ENCODE measurements at places on chromosomes 7 and 10. TPM values are rescaled to one million over a fixed set of nuclear protein-coding genes. Genes with fewer than 3 reads are reported as not detected.
A peak's percentile ranks its signal among the peaks of the same experiment; 100 is the strongest.

DNA sequence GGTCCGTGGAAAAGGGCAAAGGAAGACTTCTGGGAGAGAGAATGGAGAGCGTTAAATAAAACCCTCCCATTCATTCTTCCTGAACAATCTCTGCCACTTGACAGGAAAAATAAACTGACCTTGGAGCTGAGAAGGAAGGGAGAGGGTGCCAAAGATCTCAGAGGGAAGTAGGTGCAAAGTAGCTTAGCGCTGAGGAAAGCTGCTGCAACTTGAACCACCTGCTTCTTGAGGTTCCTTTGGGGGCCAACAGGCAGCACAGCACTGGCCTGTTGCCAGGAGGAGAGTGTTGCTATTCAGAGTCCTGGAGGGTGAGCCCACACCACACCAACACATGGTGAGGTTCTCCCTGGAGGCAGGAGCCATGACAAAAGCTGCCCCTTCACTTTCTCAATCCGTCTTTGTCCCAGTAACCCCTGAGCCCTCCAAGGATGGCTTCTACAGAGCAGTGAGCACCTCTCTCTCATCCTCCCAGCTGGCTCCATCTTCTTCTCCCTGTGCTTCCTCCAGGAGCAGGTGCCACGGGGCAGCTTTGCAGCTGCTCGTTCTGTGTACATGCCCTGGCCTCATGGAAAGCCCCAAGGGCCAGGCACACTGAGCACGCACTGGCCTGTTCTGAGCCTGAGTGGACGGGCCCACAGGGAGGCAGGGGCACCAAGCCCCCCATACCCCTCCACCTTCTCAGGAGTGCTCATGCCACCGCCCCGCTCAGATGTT lies 101.3 kb downstream of the STRA8 start:
- no peak for DNase-seq

AGMO gene
- total RNA-seq = 1.2 TPM

- DNase-seq = no peak
Observed at GRCh38 chr10:65377687-65378086, 1548.1 kb upstream of the LRRTM3 start.

- no peak for DNase-seq
Observed at GRCh38 chr7:25031432-25031831, 51.5 kb upstream of the OSBPL3 start.

GRCh38 chr7:56046721-56047445 lies 4.4 kb downstream of the PSPH start:
- peak; percentile 89 for DNase-seq

SLC26A4 gene
- 0.36 TPM for total RNA-seq

OR2A42 gene
- not detected for total RNA-seq

TMEM130 gene
- 1.1 TPM for total RNA-seq

KCP gene
- 1.1 TPM for total RNA-seq

DNA sequence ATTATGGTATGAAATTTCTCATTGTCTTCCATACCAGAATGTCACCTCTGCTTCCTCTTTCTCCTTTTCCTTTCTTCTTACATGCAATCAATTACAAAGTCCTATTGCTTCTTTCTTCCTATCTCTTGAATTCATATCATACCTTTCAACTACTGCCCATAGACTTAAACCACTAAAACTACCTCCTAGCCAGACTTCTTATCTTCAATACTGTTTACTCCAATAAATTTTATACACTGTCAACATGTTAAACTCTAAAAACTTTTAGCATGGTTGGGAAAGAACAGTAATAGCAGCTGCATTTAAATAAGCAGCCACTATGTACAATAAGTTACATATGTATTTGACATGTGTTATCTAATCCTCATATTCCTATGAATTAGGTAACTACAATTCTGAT lies 34.9 kb downstream of the PCGF6 start:
- no peak for DNase-seq

DNA sequence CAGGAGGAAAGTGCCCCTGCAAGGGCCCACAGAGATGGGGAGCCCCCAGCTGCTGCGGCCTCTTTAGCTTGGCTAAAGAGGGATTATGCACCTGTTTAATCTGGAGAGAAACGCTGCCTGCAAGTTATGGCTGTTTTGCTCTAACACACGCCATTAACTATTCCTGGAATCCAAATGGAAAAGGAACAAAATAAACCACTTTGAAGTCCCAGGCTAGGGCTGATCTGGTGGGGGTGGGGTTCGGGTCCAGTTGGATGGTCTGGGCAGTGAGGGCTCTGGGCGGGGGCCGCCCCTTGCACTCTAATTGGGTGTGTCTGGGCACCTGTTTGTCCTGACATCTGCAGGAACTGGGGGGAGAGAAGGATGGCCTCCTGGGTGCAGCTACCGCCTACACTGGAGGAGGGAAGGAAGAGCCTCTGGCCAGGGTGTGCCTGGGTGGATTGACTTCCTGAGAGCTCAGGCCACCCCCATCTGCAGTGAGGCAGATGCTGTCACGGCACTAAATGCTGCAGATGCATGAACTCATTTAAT lies 300.6 kb downstream of the ZEB1 start:
- no peak for DNase-seq

- DNase-seq = no peak
Observed at GRCh38 chr7:130881091-130881798, 147.2 kb upstream of the KLF14 start.

SDK1 gene
- under 0.01 TPM for total RNA-seq

IDI2 gene
- not detected for total RNA-seq

- DNase-seq = no peak
Observed at GRCh38 chr7:25359471-25360059, 131.3 kb upstream of the NPVF start.

- DNase-seq = peak; percentile 92
Observed at GRCh38 chr7:27166531-27167505, 1.5 kb upstream of the HOXA9 start.

DNA sequence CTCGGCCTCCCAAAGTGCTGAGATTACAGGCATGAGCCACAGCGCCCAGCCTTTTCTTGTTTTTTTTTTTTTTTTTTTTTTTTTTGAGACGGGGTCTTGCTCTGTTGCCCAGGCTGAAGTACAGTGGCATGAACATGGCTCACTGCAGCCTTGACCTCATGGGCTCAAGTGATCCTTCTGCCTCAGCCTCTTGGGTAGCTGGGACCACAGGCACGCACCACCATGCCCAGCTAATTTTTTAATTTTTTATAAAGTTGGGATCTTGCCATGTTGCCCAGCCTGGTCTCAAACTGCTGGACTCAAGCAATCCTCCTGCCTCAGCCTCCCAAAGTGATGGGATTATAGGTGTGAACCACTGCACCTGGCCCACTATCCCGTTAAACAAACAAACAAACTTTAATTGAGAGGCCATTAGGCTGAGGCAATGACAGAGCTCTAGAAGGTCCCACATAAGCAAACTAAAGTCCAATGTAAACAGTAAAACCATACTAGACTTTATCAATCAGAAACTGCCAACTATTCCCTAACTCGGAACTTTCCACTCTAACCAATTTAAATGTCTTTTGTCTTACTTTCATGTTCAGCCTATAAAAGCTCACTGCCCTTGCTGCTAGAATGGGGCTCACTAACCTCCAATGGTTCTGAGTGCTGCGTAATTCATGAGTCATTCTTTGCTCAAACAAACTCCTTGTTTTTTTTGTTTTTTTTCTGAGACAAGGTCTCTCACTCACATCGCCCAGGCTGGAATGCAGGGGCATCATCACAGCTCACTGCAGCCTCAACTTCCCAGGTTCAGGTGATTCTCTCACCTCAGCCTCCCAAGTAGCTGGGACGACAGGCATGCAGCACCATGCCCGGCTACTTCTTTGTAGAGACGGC lies 1.9 kb downstream of the DHX32 start:
- DNase-seq = no peak

DNA sequence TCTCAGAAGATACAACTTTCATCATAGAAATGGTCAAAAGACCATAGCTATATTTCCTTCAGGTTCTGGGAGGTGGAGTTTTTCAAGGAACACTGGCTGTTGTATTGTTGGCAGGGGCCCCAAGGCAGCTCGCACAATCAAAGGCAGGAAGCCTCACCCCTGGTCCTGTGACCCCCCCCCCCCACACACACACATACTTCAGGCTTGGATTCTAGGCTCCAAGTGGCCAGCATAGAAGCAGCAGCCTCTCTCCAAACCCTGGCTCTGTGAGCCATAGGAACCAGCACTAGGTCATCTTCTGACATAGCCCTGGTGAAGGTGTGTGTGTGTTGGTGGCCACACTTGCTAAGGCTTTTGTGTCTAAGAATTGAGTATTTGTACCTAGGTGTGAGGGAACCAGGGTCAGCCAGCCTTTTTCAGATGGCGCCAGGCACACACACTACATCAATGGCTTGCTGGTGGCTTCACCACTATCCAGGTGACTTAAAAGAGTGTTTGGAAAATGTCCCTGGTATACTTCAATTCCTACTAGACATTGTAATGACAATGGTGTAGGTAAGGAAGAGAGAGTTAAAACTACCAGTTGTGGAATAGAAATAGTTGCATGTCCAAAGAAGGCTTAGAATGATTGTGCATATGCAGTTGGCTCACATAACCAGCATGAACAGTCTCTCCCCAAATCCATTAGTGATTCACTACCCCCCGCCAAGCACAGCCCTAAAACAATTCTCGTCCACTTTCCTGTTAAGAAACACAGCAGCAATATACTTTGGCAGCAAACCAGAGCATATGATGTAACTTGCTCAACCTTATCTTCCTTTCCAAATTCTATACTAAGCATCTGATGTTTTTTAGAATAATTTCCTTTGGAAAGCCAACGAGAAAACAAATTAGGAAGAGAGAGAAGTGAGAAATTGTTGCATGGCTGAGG lies 91.3 kb downstream of the AVL9 start:
- DNase-seq = peak; percentile 85

DNA sequence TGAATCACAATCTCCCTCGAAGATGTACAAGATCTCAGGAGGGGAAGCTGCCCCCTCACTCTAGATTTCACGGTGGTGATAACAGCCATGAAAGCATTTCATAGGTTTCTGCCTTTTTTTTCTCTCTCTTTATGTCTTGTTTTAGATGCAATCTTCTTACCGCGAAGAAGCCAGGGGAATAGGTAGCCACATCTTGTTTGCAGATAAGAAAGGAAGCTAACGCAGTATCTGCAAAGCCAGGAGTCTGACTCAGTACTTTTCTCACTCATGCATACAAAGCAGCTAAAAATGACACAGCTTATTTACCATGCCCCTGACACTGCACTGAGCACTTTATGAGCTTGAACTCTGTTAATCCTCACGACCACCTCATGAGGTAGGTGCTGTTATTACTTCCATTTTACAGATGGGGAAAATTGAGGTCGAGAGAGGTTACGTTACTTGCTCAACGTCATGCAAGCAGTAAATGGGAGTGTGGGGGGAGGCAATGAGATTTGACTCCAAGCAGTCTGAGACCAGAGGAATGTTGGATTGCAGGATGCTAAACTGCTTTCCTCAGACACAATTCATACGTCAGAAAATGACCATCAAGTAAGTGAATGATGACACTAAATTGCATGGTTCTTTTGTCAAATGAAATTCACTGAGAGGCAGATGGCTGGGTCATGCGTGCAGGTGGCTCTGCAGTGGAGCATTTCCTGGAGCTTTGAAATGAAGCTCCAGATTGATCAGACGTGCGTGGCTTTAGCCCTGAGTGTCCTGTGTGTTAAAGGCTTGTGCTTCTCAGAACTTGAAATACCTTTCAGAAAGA lies 3.3 kb downstream of the MAP3K8 start:
- peak; percentile 58 for DNase-seq

GRCh38 chr7:209416-209815 lies 17.0 kb downstream of the FAM20C start:
- no peak for DNase-seq

DNA sequence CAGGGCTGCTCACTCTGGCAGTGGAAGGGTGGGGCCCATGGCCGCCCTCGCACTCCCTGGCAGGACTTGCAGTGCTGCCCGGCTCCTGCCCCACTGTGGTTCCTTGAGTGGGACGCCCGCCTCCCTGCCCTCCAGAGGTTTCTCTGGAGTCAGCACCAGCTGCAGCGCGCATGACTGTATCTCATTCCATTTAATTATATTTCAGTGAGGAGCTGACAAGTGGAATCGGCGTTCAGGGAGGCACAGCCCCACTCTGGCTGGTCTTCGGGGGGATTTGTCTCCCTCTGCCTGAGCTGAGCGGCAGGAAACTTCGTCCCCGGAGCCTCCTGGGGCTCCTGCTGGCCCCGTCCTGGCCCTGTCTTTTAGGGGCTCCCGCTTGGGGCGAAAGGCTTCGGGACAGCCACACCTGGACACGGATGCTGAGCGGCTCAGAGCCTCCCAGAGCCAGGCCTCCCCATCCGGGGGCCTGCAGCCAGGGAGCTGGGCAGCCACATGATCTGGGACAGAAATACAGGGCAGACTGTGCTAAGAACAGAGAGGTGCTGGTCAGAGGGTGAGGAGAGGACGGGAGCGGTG lies 75.3 kb upstream of the NKX6-2 start:
- DNase-seq = peak; percentile 93

- no peak for DNase-seq
Observed at GRCh38 chr10:115771755-115772154, 501.3 kb downstream of the GFRA1 start.

DNA sequence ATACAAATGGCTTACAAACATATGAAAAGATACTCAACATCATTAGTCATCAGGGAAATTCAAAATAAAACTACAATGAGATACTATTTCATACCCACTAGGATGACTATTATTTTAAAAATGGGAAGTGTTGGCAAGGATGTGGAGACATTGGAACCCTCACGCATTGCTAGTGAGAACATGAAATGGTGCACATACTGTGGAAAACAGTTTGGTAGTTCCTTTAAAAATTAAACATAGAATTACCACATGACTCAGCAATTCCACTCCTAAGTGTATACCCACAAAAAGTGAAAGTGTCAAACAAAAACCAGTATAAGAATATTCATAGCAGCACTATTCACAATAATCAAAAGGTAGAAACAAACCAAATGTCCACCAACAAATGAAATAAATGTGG lies 48.5 kb upstream of the SHTN1 start:
- no peak for DNase-seq

TCAF2 gene
- total RNA-seq = 1.8 TPM

All from osteoblast (primary cell).